ENCODE measurements at places on chromosomes 7 and 10. TPM values are rescaled to one million over a fixed set of nuclear protein-coding genes. Genes with fewer than 3 reads are reported as not detected.

The ATG9B gene
- 0.29 TPM for total RNA-seq

The CEP41 gene
- total RNA-seq = 15.8 TPM

The PRSS37 gene
- not detected for total RNA-seq

The ADGRA1 gene
- not detected for total RNA-seq

The TEX36 gene
- not detected for total RNA-seq

- DNase-seq = no peak
These were observed 26.2 kb downstream of the TASOR2 start for GRCh38 chr10:5710859-5711258.

- DNase-seq = no peak
These were observed 27.5 kb downstream of the PDE6C start for GRCh38 chr10:93639791-93640190.

GRCh38 chr10:59711871-59712494 is 2.3 kb upstream of the SLC16A9 start:
- no peak for DNase-seq

DNA sequence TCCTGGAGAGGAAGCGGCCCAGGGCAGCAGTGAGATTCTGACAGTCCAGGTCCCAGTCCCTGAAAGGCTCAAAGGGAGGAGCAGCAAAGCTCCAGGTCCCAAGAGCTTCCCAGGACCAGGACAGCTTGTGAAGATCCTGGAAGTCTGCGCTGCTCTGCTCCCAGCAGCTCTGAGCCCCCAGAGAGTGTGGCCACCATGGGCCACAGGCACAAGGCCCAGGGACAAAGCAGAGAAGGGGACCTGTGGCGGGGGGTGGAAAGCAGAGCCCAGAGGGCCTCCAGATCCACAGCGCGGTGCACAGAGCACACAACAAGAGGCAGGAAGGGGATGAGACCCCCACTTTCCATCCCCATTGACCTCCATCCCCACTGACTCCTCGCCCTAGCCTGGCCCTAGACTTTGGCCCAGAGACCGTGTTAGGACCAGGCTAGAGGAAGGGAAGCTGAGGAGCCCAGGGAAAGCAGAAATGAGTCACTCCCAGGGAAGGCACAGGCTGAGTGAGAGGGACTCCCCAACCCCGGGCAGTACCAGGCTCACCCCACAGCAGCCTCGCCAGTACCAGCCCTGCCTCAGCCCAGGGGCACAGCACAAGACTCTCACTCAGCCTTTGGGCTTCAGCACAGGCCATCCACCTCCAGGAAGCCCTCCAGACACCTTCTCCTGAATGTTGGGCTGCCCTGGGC is 75.5 kb downstream of the GRID1 start:
- no peak for DNase-seq

- no peak for DNase-seq
These were observed 56.0 kb downstream of the ZPBP start for GRCh38 chr7:50037086-50037485.

- peak; percentile 99 for DNase-seq
These were observed 57.5 kb upstream of the CREB5 start for GRCh38 chr7:28354601-28355402.

DNA sequence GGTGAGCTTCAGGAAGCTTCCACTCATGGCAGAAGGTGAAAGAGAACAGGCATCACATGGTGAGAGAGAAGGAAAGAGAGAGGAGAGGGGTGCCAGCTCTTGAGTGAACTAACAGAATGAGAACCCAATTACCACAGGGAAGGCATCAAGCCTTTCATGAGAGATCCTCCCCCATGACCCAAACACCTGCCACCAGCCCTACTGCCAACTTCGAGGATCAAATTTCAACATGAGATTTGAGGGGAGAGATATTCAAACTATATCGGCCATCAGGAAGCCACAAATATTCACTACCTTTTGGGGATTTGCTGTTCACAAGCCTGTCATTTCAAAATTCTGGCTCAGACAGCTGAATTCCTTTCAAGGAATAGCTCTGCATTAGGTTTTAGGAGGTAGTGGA is 39.9 kb upstream of the SMNDC1 start:
- no peak for DNase-seq

GRCh38 chr10:4807761-4808507 is 18.1 kb upstream of the AKR1E2 start:
- peak; percentile 49 for DNase-seq

DNA sequence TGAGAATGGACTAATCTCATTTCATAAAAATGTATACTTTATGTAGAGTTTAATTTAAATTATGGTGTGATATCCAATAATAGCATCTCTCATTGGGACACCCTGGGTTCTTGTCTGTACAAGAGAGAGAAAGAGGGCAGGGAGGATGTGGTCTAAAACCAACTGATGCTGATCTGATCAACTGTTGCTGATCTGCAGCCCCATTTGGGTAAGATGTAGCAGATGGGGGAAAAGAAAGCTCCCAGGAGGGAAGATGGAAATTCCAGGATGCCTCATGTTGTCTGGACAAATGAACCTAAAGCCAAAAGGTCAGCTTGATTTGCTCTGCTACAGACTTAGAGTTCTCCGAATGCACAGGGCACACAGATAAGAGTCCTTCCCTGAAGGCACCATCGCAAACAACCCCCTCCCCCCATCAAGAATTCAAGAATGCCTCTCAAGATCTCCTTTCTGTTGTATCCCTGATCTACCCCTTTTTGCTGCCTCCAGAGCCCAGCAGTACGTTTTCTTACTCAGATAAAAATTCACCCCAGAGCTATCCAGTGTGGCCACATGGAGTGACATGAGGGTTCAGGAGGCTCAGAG is 171.4 kb upstream of the INHBA start:
- DNase-seq = no peak

DNA sequence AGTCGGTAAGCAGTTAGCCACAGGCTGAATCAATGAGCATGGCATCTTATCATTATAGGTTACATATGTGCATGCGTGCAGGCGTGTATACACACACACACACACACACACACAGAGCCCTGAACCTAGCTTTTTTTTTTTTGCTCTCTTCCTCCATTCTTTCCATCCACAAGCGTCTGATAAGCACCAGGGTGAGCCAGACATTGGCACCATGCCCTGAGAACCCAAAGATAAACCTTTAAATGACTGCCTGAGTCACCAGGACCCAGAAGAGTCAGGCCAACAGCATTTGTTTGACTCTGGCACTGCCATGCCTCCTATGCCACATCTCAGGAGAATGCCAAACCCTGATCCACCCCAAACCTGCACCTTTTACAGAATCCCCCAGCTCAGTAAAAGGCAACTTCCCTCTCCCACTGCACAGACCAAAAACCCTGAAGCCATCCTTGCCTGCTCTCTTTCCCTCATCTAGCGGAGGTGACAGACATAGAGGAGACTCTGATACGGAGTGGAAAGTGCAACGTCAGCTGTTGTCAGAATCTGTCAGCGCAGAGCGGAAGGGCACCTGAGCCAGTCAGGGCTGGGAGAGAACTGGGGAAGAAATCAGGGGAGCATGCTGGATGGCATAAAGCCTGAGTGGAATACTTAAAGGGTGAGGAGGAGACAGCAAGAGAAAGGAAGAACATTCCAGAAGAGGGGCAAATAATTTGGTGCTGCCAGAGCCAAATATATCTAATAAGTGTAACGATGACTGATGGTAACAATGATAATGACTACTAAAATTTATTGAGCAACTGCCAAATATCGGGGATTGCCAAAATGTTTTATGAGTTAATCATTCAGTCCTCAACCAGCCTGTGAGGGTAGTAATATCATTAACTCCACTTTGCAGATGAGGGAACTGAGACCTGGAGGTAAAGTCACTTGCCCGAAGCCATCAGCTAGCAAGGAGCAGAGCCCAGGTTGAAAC is 3.2 kb downstream of the PARP12 start:
- peak; percentile 85 for DNase-seq

DNA sequence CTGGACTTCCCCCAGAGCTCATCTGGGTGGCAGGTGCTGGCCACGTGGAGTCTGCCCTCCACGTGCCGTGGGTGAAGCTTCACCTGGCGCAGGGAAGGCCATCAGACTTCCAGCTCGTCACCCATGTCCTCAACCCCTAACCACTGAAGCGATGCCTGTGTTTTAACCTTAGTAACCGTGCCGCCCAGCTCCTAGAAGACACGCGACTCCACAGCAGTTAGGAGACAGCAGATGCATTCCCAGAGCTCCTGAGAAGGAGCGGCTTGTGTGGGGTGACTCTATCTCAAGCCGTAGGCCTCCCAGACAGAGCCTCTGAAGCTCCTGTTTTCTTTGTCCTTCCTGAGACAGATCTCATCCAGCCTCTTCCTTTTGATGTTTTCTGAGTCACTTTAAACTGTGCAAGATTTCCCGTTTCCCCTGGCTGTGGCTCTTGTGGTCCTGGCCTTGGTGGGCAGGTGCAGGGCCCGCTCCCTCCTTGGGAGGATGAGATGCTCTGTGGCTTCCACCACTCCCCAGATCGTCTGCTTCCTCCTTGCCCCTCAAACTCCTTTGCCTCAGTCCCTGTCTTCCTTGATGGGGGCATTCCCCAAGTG is 41.4 kb upstream of the AP5Z1 start:
- DNase-seq = no peak

DNA sequence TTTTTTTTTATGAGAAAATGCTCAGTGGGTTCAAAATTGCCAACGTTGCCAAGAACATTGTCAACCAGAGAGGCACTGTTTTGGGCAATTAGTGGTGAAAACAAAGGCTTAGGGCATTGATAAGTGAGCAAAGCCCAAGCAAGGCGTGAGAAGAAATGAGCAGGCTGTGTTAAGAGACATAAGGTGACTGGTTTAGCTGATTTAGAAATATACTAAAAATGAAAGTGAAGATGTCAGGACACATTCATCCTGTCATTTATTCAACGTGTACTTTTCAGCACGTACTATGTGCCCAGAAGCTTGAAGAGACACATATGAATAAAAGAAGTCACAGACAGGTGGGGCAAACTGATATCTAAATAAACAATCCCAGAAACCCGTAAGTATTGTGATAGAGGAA is 31.8 kb downstream of the AOAH start:
- no peak for DNase-seq

DNA sequence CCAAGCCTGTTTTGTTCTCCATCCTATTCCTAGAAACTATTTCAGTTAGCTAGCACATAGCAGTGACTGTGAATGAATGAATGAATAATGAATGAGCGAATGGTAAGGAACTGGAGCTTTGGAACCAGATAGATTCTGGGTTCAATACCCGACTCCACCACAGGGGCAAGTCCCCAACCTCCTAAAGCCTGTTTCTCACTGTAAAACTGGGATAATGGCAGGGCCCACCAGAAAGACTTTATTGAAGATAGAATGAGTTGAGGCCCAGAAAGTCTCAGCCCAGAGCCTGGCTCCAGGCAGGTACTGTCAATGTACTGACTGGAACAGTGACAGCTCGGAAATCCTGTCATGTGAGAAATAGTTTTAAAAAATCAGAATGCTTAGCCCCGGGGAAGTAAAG is 1.1 kb upstream of the CDH23 start:
- DNase-seq = no peak

DNA sequence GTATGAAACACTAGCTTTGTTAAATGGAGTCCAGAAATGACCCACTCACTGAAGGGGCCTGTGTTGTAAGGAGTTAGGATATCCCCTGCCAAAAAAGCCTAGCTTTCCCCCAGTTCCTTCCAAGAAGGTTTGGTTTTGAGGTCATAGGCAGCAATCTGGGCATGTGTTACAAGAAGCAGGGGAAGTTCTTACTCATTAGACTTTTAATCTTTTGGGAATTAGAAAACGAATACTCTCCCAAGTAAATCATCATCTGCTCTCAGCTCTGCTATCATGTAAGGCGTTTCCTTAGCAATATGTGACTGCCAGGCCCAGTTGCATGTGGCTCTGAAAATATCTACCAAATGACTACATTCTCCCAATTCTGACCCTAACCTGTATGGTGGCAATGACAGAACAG is 3.7 kb downstream of the NOD1 start:
- DNase-seq = no peak

GRCh38 chr10:79585870-79586527 is 24.7 kb upstream of the SFTPA1 start:
- no peak for DNase-seq
